Urothelium cell line (cell line): ENCODE measurements at places on chromosomes 1 and 21.

- DNase-seq: no peak
These were observed 1.7 kb upstream of the CGN start for GRCh38 chr1:151509350-151510019.

- no peak for DNase-seq
These were observed 383.9 kb downstream of the TGFB2 start for GRCh38 chr1:218728898-218729565.

DNA sequence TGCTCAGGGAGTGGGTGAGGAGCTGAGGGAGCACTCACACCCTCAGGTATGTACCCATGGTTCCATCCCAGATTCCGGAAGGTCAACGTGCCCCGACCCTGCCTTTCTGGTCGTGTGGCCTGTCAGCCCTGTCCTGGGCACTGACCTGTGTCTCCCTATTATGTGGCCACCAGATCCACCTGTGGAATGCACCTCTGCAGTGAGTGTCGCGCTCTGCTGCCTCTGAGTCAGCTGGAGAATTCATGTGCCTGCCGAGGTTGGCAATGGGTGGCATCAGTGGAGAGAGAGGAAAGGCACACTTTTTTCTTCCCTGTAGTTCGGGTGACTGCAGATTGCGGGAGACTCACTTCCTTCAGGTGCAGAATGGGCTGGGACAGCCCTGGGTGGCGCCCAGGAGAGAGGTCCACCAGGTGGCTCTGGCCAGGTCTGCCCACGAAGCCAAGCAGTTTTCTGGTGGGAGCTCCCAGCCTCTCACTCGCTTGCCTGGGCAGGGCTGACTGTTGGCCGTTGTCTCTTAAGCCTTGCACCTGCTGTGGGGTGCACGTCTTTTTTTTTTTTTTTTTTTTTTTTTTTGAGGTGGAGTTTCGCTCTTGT, 176.1 kb upstream of the TMEM51 start:
- no peak for DNase-seq

DNA sequence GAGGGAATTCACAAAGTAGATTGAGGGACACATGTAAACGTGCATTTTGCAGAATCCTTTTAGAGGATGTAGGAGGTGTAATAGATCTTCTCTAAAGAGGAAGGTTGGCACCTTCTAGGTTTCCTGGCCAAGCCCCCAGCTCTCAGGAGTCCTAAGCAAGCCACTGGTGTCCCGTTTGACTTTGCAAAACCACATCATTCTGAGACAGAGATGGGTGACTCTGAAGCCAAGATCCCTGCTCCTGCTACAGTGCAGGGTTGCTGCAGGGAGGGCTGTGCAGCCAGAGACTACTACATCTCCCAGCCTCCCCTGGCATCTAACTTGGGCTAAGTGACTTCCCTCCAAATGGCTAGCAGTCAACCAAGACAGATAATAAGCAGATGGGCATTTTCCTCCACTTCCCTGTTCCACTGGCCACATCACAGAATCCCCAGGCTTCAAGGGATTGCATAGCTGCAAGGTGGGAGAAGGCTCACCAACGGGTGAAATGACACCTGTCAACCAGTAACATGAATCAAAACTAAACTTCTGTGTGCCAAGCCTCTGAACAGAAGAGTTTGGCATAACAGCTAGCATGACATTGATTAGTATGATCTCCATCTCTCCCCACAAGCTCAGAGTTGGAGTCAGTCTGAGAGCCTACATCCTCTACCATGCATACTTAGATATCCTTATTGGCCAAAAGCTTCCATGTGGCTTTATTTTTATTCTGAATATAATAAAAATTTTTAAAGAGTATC, 129.6 kb upstream of the COA6 start:
- DNase-seq: no peak

DNA sequence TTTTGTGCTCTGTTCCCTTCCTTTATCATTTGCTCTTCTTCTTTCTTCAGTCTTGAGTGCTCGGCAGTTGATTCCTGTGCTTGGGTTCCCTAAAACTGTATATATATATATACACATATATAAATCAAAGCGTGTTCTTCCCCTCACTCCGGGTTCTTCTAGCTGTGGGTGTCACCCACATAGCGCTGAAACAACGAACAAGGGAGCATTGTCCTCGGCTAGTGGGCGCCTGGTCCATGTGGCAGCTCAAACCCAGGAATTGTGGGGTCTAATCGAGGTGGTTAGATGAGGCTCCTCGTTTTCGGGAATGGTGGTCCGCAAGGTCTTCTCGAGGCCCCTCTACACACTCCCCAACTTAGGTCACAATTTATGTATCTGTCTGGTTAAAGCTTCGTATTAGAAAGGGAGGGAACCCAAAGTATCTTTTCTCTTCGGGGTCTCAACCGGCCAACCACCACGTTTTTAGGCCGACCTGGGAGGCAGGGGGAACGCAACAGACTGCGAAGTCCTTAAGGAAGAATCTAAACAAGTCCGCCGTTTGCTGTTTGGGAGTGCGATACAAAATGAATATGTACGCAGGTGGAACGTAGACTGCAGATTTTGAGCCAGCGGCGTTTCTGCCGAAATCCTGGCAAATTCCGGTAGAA, 504 bp upstream of the SDHC start:
- DNase-seq: no peak
